Activated CD8-positive, alpha-beta memory T cell treated with anti-CD3 and anti-CD28 coated beads for 24 hours (primary cell): ENCODE measurements at places on chromosomes 5 and 9.

DNA sequence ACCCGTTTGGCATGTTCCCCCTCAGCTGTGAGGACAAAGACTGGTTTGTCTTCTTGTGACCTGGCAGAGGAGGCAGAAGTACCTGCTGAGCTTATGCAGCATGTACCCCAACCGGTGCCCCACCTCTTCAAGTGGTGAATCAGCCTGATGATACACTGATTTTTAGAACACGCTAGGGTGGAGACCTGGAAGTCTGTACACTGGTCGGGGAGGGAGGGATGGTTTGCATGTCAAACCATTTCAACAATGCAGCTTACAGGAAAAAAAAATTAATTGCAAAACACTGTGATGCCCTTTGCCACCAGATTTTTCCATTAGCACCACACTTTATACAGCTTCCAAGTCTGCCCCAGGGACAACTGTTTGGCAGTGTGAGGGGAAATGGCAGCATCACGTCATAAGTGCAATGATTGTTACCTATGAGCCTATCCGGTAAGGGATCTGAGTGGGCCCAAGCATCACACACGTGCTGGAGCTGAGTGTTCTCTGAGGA, 155.1 kb upstream of the DMRT1 start:
- DNase-seq: no peak

DNA sequence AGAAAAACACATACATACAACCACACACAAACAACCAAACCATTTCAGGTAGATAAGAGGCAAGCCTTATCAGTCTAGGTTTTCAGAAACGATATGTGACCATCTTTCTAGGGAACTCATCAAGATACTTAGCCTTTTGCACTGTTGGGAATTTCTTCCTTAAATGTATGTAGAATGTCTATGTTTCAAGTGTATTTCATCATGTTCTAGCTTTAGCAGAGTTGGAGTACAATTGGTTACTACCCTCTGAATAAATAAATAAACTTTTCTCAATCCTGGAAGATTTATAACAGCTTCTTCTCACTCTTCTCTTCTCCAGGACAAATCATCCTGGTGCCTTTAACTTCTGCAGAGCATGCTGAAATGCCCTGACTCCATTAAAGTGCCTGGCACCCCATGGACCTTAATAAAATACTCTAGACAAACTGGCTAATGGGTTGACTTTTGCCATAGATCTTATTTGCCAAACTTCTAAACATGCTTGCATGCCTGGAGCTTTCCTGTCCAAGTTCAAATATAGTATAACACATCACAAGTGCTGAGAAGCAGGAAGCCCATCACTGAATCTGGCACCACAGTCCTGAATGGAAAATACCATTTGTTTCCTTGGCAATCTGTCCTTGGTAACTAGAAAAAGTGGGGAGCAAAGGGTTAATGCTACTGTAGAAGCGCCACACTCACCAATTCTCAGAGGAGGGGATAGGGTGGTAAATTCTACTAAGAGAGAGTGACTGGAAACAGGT, 33.1 kb upstream of the ZNF462 start:
- DNase-seq: no peak

DNA sequence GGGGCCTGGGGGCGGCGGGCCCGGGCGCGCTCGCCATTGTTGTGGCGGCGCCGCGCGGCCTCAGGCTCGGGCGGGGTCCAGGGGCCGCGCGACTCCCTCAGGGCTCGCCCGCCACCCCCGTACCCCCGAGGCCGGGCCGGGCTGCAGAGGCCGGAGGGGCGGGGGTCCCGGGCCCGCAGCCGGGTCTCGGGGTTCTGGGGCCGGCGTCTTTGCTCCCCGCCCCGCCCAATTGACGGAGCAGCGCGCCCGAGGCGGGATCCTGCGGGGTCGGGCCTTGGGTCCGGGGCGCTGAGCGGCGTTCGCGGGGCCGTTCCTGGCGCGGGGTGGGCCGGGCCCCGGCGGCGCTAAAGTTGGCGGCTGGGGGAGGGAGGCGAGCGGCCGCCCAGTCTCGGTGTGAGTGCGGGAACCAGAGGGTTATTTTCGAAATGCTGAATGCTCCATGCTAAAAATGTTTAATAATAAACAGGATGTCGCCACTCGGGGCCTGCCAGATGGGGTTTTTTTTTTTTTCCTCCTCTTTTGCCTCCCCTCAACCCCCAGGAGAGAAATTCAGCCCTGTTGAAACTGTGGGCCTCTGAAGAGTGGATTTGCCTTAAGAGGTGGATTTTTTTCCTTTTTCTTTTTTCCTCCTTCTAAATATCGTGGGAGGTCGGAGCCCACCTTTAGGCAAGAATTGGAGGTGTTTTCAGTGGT, 724 bp downstream of the PRRC2B start:
- peak; percentile 84 for DNase-seq

GRCh38 chr5:123440456-123441181, 17.4 kb upstream of the CEP120 start:
- no peak for DNase-seq

DNA sequence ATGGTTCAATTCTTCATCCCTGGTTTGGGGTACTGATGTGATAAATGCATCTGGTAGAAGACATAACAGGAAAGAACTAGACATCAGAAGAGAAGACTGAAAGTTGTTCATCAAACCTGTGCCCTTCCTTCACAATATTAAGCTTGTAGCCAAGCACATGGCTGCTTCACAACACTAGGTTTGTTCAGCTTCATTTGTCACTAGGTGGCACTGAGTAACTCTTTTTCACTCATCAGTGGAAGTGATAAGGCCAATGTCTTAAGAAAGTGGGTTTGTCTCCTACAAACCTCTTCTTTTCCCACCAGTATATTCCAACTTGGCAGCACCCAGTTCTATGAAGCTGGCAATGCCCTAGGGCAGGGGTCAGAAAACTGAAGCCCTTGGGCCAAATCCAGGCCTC, 26.9 kb downstream of the ZNF484 start:
- no peak for DNase-seq

DNA sequence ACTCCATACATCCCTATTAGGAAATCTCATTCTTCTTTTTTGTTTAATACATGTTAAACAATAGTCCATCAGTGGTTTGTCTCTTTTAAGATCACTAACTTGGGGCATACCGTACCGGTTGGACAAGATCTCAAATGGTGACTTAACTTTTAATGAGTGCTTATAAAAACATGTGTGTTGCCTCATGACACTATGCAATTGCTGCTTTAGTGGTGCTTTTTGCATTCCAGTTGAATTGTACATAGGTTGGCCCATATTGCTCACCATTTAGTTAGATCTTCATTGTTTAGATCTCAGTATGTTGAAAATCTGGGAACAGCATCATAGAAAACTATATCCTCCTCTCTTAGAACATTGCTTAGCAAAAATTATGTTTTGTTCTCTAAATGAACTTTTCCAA, 17.8 kb downstream of the C9orf85 start:
- DNase-seq: no peak

DNA sequence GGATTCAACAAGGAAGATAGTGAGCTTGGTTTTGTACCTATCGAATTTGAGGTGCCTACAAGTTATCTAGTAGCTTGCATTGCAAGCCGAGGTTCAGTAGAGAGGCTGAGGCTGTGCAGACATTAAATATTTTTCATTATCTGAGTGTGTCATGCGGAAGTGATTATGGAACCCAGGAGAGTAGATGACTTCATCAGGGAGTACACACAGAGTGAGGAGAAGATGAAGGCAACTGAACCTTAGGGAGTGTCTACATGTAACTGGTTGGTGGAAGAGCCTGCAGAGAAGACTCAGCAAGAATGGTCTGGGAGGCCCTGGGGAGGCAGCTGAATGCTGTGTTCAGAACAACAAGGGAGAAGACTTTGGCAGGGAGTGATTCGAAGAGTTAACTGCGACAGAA, 393.9 kb downstream of the ARHGEF28 start:
- DNase-seq: no peak

DNA sequence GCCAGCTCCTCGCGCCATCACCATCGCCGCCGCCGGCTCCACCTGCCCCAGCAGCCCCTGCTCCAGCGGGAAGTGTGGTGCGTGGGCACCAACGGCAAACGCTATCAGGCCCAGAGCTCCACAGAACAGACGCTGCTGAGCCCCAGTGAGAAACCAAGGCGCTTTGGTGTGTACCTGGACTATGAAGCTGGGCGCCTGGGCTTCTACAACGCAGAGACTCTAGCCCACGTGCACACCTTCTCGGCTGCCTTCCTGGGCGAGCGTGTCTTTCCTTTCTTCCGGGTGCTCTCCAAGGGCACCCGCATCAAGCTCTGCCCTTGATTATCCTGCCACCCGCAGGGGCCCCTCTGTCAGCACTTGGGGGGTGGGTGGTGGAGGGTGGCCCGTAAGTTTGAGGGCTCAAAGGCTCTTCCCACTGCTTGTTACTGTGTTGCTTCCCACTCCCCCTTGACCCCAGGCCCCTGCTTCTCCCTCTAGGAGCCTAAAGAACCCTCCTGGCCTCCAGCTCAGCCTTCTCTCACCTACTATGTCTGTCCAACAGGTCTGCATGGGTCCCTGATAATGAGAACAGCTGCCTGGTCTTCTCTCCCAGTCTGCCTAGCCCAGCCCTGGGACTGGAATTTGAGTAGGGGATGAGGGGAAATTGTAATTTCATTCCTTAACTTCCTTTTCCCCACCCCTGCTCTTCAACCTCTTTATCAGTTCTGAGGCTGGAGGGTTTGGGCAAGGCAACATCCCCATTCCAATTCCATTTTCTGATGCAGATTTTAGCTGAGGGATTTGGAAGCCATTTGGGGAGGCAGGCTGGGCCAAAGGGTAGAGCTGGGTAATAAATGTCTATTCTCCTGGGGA, 9.0 kb downstream of the RACK1 start:
- DNase-seq: peak; percentile 76
